ENCODE measurements at places on chromosomes 3 and 15. TPM values are rescaled to one million over a fixed set of nuclear protein-coding genes. Genes with fewer than 3 reads are reported as not detected.

The GOLGA8R gene
- 0.69 TPM for total RNA-seq

The TUSC7 gene
- total RNA-seq: not detected

The SLC2A2 gene
- total RNA-seq: not detected

The TAMM41 gene
- total RNA-seq: 11.7 TPM

The SORD gene
- 53.6 TPM for total RNA-seq

The P2RY12 gene
- total RNA-seq: not detected

The FOXB1 gene
- not detected for total RNA-seq

The POLG gene
- total RNA-seq: 81.5 TPM

The GRIP2 gene
- 0.07 TPM for total RNA-seq

The ITIH3 gene
- total RNA-seq: 0.03 TPM

The SERPINI2 gene
- not detected for total RNA-seq

The SCN11A gene
- not detected for total RNA-seq

The NR2F2 gene
- 27.9 TPM for total RNA-seq

The CDHR4 gene
- total RNA-seq: not detected

The MITF gene
- total RNA-seq: 3.7 TPM

The KCNMB3 gene
- 0.23 TPM for total RNA-seq
